Vagina (tissue), 2 donors: ENCODE measurements at places on chromosomes 1 and 21. TPM values are rescaled to one million over a fixed set of nuclear protein-coding genes. Genes with fewer than 3 reads are reported as not detected.

Gene FCRL4
- not detected for total RNA-seq

DNA sequence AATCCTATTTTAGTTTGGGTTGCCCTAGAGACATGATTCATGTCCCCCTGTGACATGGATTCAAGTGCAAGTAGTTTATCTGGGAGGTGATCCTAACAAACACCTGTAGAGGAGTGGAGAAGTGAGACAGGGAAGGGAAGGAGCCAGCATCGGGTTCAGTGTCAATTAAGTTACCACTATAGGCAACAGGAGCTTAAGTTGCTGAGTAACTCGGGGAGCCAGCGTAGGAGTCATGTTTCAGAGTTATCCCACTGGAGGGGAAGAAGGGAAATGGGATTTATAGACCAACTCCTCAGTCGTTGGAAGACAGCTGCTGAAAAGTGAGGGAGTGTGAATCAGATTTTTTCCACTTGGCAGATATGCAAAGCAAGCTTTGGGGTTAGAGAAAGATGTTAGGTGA is 54.9 kb downstream of the SLC30A7 start:
- no peak for DNase-seq

- no peak for DNase-seq
Measured at GRCh38 chr1:36529769-36530260, 47.1 kb upstream of the CSF3R start.

- no peak for DNase-seq
Measured at GRCh38 chr1:180498594-180498993, 3.8 kb downstream of the ACBD6 start.

GRCh38 chr1:221845650-221846371 is 103.9 kb upstream of the DUSP10 start:
- DNase-seq, result no peak
